SK-N-SH (cell line): ENCODE measurements at places on chromosomes 13 and 19.

- DNase-seq, result peak; percentile 34
Observed at GRCh38 chr13:78978381-78978998, 319.5 kb upstream of the OBI1 start.

DNA sequence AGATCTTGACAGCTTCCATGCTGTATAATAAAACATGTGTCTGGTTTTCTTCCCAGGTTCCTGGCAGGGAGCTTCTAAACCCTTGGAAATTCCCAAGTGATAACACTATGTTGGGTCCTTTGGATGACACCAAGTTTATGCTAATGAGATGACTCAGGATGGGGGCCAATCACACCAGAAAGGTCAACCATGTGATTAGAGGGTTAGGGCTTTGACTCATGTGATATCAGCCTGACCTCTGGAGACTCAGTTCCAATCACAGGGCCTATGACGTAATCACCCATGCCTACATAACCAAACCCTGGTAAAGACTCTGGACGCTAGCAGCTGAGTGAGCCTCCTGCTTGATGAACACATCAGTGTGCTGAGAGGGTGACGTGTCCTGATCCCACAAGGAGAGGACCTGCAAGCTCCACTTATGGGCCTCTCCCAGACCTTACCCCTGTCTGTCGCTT is 203.6 kb downstream of the DCLK1 start:
- no peak for DNase-seq

GRCh38 chr19:48181505-48181904 is 11.0 kb downstream of the ZSWIM9 start:
- DNase-seq, result no peak

DNA sequence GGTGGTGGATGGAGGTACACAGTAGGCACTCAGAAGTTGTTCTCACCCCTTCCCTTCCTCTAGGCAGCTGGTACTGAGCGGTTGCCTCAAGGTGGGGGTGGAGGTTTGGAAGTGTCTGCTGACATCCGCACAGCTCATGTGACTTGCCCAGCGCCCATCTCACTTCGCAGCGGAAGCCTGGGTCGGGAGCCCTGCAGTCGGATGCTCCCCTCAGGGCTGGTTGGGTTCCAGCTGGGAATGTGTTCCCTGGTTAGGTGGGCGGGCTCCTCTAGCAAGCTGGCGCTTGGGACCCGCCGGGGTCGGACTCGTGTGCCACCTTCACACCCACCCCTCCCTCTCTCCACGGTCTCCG is 10.2 kb downstream of the PPP1R37 start:
- no peak for DNase-seq

DNA sequence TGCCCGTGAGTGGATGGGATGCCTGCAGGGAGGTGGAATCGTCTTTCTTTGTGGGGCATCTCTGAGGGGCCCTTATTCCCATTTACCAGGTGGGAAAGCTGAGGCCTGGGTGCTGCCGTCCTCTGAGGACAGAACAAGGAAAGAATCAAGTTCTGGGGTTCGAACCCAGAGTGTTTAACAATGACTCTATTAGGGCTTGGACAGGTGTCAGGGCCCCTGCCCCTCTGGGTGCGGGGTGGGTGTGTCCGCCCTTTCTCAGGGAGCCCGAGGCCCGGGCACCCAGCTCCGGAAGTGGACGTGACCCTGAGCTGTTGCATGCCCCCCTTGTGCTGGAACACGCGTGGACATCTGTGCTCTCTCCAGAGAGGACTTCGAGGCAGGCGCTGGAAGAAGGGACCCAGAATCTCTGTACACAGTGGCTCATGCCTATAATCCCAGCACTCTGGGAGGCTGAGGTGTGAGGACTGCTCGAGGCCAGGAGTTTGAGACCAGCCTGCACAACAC is 10.8 kb downstream of the NDUFA11 start:
- no peak for DNase-seq

- DNase-seq, result no peak
Observed at GRCh38 chr13:36217456-36217855, 3.1 kb upstream of the SOHLH2 start.

GRCh38 chr19:14063105-14063504 is 1.2 kb upstream of the PALM3 start:
- DNase-seq, result no peak

- no peak for DNase-seq
Observed at GRCh38 chr19:54148158-54148557, 10.6 kb downstream of the CNOT3 start.

- DNase-seq, result no peak
Observed at GRCh38 chr19:54337858-54338230, 1.1 kb downstream of the LILRA4 start.

DNA sequence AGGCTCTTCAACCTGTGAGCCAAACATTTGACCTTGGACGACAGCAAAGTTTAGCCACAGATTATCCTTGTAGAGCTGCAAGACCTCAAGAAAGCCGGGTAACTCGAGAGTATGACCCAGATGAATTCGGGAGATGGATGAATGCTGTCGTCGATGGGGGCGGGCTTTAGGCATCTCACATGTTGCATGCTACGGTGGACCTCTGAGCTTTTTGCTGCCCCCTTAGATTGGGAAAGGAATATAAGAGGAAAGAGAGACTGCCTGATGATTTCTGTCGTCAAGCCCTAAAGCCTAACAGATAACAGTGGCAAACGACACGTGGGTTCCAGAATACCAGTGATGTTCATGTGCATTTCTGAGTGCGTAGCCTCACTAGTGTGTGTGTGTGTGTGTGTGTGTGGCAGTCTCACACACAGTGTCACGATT is 730 bp upstream of the ABCC4 start:
- DNase-seq, result peak; percentile 79

DNA sequence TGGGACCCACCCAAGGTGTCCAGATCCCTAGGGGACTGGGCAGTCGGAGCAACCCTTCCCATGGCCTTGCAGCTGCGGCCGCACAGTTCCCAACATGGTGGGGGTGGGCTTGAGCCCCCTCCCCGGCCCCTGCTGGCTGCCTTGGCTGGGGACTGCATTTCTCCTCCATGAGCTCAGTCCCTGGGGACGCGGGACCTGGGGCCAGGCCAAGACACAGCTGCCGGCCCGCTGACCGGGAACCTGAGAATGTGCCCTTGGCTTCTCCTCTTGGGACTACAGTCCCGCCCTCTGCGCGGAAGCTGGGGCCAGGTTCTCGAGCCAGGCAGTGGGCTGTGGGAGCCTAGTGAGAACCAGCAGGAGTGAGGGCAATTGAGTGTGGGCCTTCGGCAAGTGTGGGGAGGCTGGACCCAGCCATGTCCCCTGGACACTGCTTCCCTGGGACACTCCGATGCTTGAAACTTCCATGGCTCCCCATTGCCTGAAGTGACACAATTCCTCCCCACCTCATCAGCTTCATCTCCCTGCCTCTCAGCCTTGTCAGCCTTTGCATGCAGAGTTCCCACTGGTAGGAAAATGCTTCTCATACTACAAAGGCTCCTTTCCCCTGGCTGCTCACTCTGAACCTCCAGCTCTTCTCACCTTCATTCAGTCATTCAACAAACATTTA is 13.1 kb upstream of the NOTCH3 start:
- no peak for DNase-seq

GRCh38 chr19:15195371-15196334 is 5.1 kb downstream of the NOTCH3 start:
- peak; percentile 94 for DNase-seq

GRCh38 chr19:18991468-18991867 is 41.8 kb downstream of the SUGP2 start:
- no peak for DNase-seq

GRCh38 chr13:41580345-41580744 is 123.0 kb downstream of the RGCC start:
- no peak for DNase-seq

GRCh38 chr19:28644169-28644775 is 568.7 kb downstream of the UQCRFS1 start:
- no peak for DNase-seq

DNA sequence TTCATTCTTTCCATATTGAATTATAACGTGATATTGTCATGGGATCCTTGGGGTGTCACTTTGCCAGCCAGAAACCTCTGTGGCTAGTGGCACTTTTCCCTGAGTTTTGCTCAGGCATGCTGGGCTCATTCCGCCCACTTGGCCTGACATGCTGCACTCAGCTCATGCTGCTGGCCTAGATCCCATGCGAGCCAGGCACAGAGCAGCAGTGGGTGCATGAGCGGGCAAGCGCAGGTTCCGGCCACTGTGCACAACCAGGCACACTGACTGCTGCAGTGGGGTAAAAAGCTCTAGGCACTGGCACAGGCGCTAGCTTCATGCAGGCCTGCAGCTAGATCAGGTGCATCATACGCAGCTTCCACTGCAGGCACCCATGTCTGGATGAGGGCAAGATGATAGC is 221.2 kb downstream of the MAB21L1 start:
- DNase-seq, result no peak

GRCh38 chr13:111336666-111337065 is 16.2 kb downstream of the TEX29 start:
- no peak for DNase-seq

GRCh38 chr13:75452564-75452963 is 29.4 kb downstream of the TBC1D4 start:
- DNase-seq, result no peak

GRCh38 chr13:98175043-98175442 is 2.0 kb downstream of the RNF113B start:
- DNase-seq, result no peak

GRCh38 chr19:35315883-35316282 is 13.1 kb upstream of the CD22 start:
- DNase-seq, result no peak

DNA sequence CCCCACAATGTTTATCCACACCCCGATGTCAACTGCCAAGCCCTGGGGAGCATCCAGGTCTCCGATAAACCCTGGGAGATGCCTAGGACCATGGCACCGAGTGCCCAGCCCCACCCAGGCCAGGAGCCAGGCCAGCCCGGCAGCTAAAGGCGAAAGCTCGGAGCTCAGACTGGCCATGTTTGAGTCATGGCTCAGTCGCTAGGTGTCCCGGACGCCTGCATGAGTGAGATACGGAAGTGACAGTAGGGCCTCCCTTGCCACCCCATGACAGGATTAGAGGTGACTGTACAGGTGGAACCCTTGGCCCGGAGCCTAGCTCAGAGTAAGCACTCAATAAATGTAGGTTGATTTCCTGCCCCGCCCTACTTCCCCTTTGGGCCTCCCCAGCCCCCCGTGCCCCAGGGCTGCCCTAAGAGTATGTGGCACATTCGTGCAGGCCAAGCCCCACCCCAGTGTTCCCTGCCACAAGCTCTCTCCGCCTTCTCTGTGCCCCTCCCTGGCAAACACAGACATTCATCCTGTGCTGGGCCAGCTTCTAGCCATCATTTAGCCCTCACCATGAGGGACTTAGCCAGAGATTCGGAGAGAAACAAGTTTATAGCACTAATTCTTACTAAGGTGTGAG is 5.8 kb upstream of the TPM4 start:
- no peak for DNase-seq

DNA sequence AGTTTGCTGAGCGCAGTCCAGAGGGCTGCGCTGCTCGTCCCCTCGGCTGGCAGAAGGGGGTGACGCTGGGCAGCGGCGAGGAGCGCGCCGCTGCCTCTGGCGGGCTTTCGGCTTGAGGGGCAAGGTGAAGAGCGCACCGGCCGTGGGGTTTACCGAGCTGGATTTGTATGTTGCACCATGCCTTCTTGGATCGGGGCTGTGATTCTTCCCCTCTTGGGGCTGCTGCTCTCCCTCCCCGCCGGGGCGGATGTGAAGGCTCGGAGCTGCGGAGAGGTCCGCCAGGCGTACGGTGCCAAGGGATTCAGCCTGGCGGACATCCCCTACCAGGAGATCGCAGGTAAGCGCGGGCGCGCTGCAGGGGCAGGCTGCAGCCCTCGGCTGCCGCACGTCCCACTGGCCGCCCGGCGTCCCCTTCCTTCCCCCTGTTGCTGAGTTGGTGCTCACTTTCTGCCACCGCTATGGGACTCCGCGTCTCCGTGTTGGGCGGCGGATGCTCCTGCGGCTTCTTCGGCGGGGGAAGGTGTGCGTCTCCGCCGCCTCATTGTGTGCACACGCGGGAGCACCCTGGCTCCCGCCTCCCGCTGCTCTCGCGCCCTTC is 772 bp downstream of the GPC6 start:
- peak; percentile 74 for DNase-seq

DNA sequence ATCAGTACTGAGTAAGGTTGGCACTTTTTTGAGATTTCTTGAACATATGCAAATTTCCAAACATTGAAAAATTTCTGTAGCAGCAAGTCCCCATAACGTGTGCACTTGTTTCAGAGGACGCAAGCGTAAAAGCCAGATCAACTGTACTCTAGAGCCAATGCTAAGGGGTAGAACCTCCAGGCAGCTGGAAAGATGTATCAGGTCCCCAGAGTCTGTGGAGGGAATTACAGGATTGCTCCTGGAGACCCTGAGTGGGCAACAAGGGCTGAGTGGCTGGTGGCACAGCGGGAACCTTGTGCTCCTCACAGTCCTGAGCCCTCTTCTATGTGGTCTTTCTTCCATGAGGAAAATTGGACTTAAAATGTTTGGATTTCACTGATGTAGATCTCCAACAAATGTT is 53.9 kb upstream of the AMER2 start:
- DNase-seq, result no peak

GRCh38 chr13:22200440-22200839 is 529.6 kb downstream of the FGF9 start:
- DNase-seq, result no peak

DNA sequence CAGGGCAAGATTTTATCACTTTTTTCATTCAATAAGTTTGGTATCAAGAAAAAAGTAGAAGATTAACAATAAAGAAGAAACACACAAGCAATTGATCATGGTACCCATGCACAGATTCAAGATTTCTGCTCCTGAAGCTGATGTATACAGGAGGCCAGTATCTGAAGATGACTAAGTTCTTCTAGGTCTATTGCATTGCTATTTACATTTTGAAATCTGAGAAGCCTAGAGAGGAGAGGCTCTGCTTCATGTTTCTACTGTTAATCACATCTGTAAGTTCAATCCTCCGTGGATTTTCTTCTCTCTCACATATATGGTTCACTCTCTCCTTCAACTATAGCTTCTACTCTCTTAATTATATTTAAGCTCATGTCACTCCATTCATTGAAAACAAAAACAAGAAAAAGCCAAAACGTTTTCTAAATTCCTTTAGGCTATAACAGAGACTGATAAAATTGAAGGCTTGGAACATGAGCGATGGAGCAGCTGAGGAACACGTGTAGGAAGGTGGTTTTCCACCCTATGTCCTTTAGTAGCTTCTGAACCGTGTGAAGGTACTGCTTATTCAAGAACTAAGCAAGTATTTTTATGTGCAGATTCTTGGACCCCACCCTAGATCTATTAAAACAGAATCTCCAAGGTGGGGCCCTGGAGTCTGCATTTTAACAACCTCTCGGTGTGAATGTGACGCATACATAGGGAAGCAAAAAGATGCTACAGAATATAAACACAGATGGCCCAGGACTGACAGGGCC is 198.2 kb downstream of the EFNB2 start:
- no peak for DNase-seq

- no peak for DNase-seq
Observed at GRCh38 chr19:14772995-14773394, 5.4 kb downstream of the ADGRE2 start.
